ENCODE measurements at places on chromosomes 11 and 22. TPM values are rescaled to one million over a fixed set of nuclear protein-coding genes. Genes with fewer than 3 reads are reported as not detected.

The OR8A1 gene
- not detected for total RNA-seq

The OTOG gene
- total RNA-seq = not detected

The MRGPRX3 gene
- not detected for total RNA-seq

The STIP1 gene
- total RNA-seq = 138 TPM

The CLDN5 gene
- total RNA-seq = 100 TPM

The OR8B8 gene
- total RNA-seq = not detected

The THY1 gene
- total RNA-seq = 396 TPM

The FGF4 gene
- not detected for total RNA-seq

The CREB3L1 gene
- 3.7 TPM for total RNA-seq

The CHADL gene
- 56.4 TPM for total RNA-seq

The SRRD gene
- total RNA-seq = 28.5 TPM

The HBE1 gene
- total RNA-seq = 0.60 TPM

The WBP2NL gene
- total RNA-seq = 7.9 TPM

The RPS25 gene
- total RNA-seq = 405 TPM

The TYR gene
- total RNA-seq = not detected

GRCh38 chr11:75200051-75200450 lies 40.5 kb upstream of the TPBGL start:
- no peak for DNase-seq

DNA sequence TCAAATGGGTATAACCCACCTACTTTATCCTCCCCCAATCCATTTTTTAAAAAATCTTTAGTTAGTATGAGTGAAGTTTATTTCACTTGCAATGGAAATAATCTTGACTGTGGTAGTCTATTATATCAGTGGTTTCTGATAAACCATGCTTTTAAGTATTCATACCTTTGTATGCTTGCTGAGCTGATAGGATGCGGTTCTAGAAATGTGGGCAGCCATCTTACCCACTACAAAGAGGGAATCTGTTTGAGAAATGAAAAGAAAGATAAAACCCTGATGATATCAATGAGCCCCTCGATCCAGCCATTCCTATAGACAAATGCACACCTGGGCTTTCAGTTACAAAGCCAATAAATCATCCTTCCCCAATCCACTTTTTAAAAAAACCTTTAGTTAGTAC lies 13.8 kb upstream of the PVALB start:
- no peak for DNase-seq

DNA sequence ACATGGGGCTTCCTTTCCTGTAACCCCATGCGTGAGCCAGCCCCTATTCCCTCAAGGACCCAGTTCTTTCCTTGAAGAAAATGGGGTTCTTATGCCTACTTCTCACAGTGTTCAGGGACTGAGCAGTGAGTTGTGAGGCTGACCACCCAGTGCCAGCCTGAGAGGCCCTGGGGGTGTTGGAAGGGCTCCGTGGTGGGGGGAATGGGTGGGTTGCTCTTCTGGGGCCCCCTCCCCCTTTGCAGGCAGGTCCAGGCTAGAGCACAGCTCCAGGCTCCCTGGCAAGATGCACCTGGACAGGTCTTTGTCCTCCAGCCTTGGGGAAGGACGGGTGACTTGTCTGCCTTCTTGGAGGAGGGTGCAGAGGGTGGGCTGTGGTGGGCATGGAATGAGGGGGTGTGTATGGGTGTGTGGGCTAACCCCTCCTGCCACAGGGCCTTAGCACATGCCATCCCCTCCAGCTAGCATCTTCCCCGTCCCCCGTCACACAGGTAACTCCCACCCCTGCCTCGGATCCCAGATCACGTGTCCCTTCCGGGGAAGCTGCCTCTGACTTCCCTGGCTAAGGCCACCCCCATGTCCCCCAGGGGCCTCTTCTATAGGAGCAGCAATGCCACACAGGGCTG lies 64.6 kb downstream of the MYEOV start:
- no peak for DNase-seq

DNA sequence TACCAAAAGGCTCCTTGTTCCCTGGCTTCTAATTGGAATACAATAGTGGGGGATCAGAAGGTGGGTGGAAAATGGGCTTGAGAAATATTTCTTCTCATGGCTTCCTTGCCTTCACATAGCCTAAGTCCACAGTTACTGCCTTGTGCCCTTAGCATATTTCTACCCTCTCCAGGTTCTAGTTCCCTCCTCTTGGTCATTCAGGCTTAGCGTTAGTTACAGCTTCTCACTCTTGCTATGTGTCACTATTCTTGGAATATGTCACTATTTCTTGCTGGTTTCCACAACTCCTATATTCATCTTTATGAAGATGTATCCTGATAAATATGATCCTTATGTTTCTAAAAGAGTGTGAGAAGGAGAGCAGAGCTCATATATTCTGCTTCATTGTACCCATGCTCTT lies 2.5 kb downstream of the OR2D2 start:
- no peak for DNase-seq

DNA sequence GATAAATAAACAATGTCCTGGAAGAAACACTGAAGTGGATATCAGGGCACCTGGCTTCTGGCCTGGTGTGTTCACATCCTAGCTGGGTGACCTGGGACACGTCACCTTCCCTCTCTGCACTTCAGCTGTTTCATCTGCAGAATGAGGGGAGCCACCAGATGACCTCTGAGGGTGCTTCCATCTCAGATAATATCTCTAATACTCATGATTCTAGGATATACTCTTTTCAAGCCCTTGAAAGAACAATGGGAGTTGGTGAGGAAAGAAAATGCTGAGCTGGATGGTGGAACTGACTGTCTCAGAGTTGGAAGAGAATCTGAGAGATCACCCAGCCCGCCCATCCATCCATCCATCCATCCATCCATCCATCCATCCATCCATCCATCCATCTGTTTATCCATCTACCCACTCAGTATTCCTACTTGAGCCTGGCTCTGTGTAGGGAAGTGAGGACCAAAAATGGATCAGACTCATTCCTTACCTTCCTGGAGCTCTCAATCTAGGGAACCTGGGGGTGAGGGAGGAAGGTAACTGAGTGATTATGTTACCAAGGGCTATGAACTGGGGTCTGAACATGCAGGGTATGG lies 28.2 kb upstream of the LIPT2 start:
- DNase-seq = no peak

DNA sequence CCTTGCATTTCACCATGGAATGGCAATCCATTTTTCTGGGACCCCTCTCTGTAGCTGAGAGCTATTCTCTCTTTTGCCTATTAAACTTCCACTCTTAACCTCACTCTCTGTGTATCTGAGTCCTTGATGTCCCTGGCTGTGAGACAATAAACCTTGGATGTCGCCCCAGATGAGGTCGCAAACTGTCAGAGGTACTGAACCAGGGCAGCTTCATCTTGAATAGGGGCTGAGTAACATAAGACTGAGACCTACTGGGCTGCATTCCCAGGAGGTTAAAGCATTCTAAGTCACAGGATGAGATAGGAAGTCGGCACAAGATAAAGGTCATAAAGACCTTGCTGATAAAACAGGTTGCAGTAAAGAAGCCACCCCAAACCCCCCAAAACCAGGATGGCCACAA lies 68.0 kb downstream of the RSF1 start:
- DNase-seq = no peak

- DNase-seq = peak; percentile 27
Observed at GRCh38 chr11:134466156-134466555, 54.1 kb upstream of the B3GAT1 start.

- no peak for DNase-seq
Observed at GRCh38 chr11:12090061-12090591, 20.3 kb upstream of the MICAL2 start.

- no peak for DNase-seq
Observed at GRCh38 chr11:46119352-46120216, 1.7 kb downstream of the PHF21A start.

GRCh38 chr11:39541945-39542351 lies 1917.5 kb downstream of the LRRC4C start:
- no peak for DNase-seq

- DNase-seq = no peak
Observed at GRCh38 chr11:9700105-9700801, 36.4 kb downstream of the SWAP70 start.

DNA sequence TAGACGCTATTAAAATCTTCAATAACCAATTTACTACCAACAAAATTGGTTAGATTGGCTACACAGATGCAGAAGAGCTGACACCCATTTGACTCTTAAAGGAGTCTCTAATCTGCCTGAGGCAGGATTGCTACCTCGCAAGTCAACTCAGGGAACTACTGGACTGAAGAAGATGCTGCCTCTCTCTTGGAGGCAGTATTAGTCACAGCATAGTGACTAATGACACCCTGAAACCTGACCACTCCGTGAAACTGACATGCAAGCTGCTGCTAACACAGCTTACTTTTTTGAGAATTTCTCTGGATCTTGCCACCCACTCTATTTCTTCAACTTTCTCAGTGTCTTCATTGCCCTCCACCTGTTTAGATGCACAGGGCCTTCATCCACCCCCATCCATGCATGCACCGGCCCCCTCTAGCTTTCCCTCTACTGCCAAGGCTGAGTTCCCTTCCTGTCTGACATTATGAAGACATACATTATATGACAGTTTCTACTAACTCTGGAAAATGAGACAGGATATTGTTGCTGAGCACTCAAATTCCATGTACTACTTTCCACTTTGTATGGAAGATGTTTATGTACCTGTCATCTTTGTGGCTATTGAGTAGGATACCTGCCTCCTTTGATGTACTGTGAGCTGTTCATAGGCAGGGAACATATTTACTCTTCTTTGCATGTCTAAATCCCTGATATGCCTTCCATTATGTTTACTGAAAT lies 183.2 kb downstream of the MSANTD4 start:
- no peak for DNase-seq

DNA sequence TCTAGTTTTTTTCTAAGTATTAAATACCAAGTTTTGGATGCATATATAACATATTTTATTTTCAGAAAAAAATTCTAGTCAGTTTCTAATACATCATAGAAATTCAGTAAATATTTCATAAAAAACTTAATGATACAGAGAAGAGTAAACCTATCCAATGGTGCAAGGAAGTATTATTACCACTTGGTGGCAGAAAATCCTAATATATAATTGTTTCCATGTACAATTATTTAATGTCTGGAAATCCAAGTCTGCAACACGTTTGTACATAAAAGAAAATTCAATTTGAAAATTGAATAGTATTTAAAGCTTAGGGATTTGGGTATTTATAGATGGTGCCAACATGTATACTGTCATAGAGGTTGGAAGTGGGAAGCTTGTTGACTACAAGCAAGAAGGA lies 127.0 kb downstream of the TRPC6 start:
- no peak for DNase-seq

GRCh38 chr11:117794135-117794534 lies 2.9 kb downstream of the DSCAML1 start:
- peak; percentile 59 for DNase-seq

DNA sequence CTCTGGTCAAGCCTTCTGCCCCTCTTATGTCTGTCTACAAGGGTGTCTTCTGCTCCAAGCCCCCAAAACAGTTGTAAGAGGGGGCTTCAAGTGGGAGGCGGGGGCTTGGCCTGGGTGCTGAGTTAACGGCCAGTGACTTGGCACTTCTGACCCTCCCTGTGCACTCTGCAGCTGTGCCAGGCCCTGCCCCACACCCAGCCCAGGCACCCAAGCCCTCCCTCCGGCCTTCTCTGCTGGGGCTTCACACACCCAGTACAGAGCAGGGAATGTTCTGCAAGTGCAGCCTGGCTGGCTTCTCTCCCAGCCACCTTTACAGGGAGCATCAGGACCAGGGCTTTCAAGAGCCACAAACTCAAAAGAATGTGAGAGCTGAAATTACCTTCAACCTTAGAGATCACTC lies 3.8 kb downstream of the TMEM121B start:
- no peak for DNase-seq

- no peak for DNase-seq
Observed at GRCh38 chr11:120314861-120315260, 10.2 kb upstream of the TLCD5 start.

- DNase-seq = peak; percentile 35
Observed at GRCh38 chr22:46049726-46050450, 72.9 kb upstream of the WNT7B start.

- DNase-seq = no peak
Observed at GRCh38 chr11:13465909-13466371, 2.9 kb upstream of the BTBD10 start.

GRCh38 chr22:42299586-42300258 lies 29.3 kb upstream of the TCF20 start:
- no peak for DNase-seq

GRCh38 chr11:12288931-12289666 lies 88.3 kb upstream of the PARVA start:
- no peak for DNase-seq

GRCh38 chr11:19959648-19960059 lies 200.6 kb downstream of the DBX1 start:
- DNase-seq = no peak

GRCh38 chr22:28054819-28055208 lies 135.8 kb upstream of the PITPNB start:
- DNase-seq = no peak

GRCh38 chr11:33703788-33704187 lies 3.2 kb upstream of the C11orf91 start:
- no peak for DNase-seq

- no peak for DNase-seq
Observed at GRCh38 chr11:91394727-91395414, 829.7 kb upstream of the FAT3 start.

- DNase-seq = no peak
Observed at GRCh38 chr22:22210375-22210774, 34.2 kb upstream of the VPREB1 start.
